NCI-H526 treated with DMSO at 0.1 percent for 48 hours (cell line): ENCODE measurements at places on chromosomes 2 and 18.
A peak's percentile ranks its signal among the peaks of the same experiment; 100 is the strongest.

DNA sequence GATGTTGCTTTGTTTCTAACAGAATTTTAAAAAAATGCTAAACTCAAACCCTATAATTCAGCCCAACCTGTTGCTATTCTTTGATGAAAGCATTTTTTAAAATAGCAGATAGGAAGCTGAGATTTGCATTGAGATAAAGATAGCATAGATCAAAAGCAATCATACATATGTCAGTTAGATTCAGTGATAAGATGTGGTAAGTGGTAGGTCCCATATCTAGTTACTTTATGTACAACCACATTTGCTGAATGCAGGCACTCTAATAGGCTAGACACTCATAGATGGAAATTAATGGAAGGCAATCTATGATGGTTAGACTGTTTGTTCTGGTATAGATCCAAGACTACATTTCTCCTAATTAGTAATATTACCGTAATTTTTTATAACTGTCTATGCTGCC lies 27.2 kb upstream of the C1D start:
- peak; percentile 54 for DNase-seq

DNA sequence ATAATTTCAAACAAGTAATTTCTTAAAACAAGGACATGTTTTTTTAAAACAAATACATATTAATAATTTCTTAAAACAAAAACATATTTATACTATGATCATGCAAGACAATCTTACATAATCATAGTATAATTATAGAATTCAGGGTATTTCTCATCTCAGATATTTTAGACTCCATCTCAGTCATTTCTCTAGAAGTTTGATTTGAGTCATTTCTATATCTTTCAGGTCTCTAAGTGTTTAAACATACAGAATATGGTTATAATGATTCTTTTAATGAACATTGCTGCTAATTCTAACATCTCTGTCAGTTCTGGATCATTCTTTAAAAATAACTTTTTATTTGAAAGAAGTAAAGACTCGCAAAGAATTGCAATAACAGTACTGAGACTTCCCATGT lies 154.2 kb upstream of the KYNU start:
- no peak for DNase-seq

DNA sequence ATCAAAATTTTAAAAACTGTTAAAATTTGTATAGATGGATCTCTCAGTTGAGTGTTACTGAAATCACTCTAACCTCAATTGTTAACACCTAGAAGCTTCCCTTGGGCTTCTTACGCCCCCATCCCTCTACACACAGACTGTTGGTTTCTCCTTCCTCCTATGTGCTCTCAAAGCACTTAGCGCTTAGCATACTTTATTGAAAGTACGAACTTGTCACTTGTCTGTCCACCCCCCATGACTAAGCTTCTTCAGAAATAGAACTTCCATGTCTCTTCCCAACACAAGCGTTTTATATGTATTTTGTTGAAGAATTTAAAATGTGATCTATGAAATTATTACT lies 441 bp downstream of the MPHOSPH10 start:
- peak; percentile 61 for DNase-seq

GRCh38 chr2:239177908-239178307 lies 222.9 kb downstream of the HDAC4 start:
- no peak for DNase-seq

GRCh38 chr2:163708265-163708664 lies 27.5 kb downstream of the FIGN start:
- no peak for DNase-seq

GRCh38 chr2:86062043-86062442 lies 43.6 kb downstream of the POLR1A start:
- no peak for DNase-seq

GRCh38 chr18:22667616-22668422 lies 250.1 kb upstream of the CTAGE1 start:
- no peak for DNase-seq

DNA sequence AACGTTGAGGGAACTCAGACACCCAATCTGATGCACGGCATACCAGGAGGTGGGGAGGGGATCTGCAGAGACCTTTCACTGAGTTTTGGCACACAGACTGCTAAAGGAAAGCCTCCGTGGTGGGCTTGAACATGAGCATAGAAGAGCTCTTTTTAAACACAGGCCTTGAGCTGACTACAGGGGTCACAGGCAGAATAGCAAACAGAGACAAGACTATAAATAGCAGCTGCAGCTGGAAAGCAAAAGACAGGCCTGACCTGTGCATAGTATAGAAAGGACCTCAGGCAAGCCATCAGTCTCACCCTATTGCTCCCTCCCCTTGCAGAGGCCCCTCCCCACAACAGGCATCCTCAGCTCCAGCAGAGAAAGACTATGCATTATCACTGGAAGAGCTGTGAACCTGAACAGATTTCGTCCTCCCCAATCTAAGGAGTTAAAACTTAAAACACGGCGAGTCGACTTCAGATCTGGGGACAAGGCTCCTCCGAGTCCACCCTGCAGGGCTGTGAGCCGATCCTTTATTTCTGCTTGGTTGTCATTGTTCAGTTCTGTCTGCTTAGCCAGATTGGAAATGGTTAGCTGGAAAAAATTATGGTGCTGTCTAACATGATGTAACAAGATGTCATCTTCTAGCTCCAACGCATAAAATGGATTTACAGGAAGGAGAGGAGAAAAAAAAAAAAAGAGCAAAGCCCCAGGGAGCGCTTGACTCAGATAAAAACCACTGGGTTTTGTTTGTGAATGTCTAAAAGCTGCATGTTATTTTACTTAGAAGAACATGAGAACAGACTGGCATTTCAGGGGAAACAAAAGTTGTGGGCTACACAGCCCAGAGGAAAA lies 25.2 kb upstream of the LCLAT1 start:
- peak; percentile 24 for DNase-seq

GRCh38 chr2:28515176-28515751 lies 19.4 kb downstream of the PLB1 start:
- no peak for DNase-seq

DNA sequence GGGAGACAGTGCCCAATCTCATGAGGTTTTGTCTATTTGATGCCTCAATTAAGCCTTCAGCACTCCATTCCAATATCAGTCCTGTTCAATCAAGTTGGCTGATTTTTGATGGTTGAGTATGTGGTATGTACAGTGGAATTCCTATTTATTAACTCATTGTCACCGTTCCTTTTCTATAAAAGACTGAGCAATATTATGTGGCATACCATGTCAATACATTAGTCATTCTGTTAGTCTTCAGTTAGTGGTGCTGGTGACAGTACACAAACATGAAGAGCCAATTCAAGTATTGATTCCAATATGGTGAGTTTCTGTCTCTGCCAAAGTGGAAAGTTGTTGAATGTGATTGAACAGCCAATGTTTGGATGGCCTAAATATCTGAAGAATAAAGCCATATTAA lies 1343.9 kb downstream of the SUCLG1 start:
- DNase-seq, result no peak

- no peak for DNase-seq
These were observed 12.0 kb downstream of the DSG1 start for GRCh38 chr18:31329787-31330438.

- no peak for DNase-seq
These were observed 114.4 kb downstream of the CTNNA2 start for GRCh38 chr2:79627237-79627636.

- no peak for DNase-seq
These were observed 14.4 kb downstream of the RAB12 start for GRCh38 chr18:8623549-8624106.

- no peak for DNase-seq
These were observed 13.6 kb upstream of the CXCR4 start for GRCh38 chr2:136131484-136131960.

GRCh38 chr2:118774458-118775133 lies 72.9 kb downstream of the EN1 start:
- DNase-seq, result peak; percentile 52

GRCh38 chr2:65264821-65265670 lies 37.4 kb downstream of the ACTR2 start:
- peak; percentile 63 for DNase-seq

GRCh38 chr2:21396252-21396651 lies 272.5 kb downstream of the TDRD15 start:
- no peak for DNase-seq

GRCh38 chr2:161843936-161844335 lies 219.7 kb downstream of the SLC4A10 start:
- DNase-seq, result no peak

GRCh38 chr2:169164311-169164710 lies 94.9 kb downstream of the DHRS9 start:
- no peak for DNase-seq

DNA sequence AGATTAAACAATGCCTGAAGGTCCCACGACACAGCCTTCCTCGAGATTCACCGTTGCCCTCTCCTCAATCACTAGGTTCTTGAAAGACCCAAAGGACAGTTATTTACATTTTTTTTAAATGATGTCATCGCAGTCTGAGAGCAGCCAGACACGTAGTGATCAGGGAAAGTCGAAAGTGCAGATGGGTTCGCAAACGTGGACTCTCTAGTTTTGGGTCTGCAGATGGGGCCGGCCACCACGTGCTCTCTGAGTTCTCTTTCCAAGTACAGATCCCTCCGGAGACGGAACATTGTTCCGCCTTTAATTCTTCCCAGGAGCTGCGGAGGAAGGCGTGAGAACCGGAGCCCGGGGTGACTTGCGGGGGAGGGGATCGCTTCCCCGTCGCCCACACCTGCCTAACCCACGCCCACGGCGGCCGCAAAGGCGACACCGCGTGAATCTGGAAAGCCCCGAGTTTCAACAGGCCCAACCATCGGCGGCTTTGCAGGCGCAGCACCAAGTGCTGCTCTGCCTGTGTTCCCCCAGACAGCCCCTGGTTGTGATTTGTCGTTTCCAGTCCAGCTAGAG lies 54.3 kb downstream of the PKDCC start:
- DNase-seq, result no peak

- DNase-seq, result no peak
These were observed 126.8 kb upstream of the CAPN13 start for GRCh38 chr2:30934066-30934465.

- DNase-seq, result no peak
These were observed 43.0 kb downstream of the PTPN2 start for GRCh38 chr18:12841070-12841469.

GRCh38 chr2:71694501-71695234 lies 241.3 kb downstream of the DYSF start:
- DNase-seq, result no peak
